ENCODE measurements at places on chromosomes 6 and 20. TPM values are rescaled to one million over a fixed set of nuclear protein-coding genes. Genes with fewer than 3 reads are reported as not detected.

The RSPO4 gene
- total RNA-seq, result 4.6 TPM

- no peak for DNase-seq
Measured at GRCh38 chr6:125303512-125303854, 1.7 kb upstream of the HDDC2 start.

DNA sequence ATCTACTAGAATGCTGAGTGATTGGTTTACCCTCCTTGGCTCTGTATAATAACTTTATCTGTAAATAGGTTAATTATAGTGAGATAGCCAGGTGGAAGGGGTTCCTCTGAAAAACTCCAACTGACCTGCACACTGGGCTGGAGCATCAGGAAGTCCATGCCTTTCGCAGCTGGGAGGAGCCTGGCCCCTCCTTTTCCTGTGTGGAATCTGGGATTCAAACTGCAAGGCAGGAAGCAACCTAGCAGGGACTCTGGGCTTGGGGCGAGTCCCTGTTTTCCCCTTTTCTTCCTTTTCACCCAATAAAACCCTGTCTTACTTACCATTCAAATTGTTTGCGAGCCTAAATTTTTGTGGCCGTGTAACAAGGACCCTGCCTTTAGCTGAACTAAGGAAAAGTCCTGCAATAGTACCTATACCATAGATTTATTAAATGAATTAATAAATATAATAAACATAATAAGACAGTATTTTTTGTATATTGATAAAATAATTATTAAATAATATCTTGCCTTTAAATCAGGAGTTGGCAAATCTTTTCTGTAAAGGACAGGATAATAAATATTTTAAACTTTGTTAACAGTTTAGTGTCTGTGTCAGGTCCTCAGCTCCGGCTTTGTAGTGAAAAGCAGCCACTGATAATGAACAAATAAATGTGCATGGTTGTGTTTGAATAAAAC, 406.2 kb upstream of the MMS22L start:
- peak; percentile 66 for DNase-seq

- no peak for DNase-seq
Measured at GRCh38 chr6:95087394-95088097, 489.8 kb upstream of the MANEA start.

The DAAM2 gene
- total RNA-seq, result 1.2 TPM

The NRN1 gene
- total RNA-seq, result 0.68 TPM

DNA sequence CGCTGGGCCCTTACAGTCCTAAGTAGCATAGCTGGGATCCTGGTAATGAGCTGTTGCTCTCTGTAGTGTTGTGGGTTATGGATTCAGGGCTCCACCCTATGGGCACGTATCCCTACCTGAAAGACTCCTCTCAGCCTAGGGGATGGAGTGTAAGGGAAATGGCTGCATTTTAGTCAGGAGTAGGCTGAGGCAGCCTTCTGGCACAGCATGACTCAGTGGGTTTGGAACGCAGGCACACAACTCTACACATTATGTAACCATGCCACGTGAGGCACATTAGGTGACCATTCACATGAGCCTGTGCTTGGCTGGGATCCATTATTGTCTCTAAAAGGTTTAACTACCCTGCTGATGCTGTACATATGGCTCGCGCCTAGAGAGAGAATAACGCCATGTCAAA, 27.8 kb downstream of the HDDC2 start:
- no peak for DNase-seq

- DNase-seq, result no peak
Measured at GRCh38 chr6:131381052-131381708, 191.8 kb upstream of the ARG1 start.

DNA sequence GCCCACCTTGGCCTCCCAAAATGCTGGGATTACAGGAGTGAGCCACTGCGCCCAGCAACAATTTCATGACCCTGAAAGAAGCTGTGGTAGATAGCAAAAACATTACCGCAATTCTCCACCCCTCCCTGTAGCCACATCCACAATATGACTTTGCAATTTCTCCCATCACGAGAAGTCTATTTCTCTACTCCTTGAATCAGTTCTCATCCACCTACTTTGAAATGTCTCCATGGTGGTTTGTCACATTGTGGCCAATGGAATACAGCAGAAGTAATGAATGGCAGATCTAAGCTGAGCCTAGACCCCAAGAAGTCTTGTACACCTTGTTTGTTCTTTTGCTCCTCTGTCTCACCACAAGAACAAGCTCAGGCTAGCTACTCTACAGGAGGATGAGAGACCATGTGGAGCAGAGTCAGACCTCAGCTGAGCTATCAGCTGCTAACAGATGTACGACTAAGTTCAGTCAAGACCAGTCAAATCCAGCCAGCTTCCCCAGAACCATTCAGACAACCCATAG, 6.3 kb downstream of the OXT start:
- no peak for DNase-seq

The RGS17 gene
- 3.7 TPM for total RNA-seq

DNA sequence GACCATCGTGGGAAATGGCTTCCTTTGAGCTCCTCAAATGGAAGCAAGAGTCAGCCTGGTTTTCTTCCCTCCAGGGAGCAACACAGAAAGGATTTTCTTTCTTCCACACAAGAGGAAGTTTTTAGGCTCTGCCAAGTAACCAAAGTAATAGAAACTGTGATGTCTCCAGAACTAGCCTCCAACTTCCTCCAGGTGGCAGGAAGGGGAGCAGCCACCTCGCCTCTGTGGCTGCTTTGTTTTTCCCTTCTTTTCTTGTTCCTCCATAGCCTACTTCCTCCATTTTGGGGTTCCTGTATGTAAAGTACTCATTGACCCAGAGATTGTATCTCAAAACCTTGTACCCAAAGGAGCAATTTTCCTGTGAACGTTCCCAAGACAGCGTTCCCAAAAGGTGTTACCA, 32.7 kb upstream of the CCR6 start:
- DNase-seq, result no peak

DNA sequence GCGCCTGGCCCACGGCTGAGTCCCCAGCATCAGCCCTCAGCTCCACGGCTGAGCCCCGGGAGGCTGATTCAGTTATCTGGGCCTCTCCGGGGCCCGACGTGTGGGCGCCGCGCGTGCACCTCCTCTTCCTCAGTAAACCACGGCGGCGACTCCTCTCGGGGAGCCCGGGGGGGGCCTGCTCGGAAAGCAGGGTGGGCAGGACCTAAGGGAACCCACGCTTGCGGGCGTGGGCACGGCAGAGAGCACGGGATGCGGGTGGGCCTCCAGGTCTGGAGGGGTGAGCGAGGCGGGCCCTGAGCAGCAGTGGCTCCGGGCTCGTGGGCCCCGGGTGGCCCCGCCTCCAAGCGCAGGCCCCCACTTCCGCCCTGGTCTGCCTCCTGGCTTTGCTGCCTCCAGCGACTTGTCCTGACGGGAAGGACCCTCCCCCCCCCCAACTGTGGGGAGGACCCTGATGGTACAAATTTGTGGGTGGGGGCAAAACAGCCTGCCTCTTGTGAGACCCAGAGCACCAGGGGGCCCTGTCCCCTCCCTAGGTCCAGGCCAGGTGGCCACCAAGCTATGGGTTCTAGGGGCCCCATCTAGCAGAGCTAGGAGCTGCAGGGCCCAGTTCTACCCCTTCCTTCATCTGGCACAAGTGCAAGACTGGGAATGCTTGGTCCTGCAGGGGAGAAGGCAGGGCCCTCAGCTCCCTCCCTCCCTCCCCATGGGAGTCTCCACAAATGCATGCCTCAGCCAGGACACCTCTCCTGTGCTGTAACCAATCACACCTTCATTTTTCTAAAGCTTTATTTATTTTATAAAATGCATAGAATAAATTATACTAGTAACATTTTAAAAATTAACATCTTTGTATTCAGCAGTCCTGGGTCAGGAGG, 16.9 kb downstream of the UCKL1 start:
- no peak for DNase-seq

DNA sequence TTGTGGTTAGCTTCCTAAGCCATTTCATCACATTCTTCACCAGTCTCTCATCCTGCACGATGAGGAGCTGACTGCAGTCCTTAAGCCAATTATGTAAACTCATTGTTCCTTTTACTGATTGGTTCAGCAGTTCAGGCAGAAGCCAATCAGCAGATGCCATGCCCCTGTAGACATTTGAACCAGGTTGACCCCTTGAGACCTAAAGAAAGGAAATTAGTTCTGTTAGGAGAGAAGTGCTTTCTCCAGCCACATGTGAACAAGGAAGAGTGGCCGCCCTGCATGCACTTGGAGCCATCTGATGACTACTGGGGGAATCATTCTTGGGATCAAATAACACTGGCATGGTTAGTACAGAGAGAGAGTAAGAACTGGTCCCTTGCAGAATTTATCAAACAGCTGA, 535.2 kb upstream of the ID4 start:
- no peak for DNase-seq

The OR2H2 gene
- total RNA-seq, result not detected

GRCh38 chr6:128024046-128024445, 123.2 kb upstream of the THEMIS start:
- DNase-seq, result no peak

DNA sequence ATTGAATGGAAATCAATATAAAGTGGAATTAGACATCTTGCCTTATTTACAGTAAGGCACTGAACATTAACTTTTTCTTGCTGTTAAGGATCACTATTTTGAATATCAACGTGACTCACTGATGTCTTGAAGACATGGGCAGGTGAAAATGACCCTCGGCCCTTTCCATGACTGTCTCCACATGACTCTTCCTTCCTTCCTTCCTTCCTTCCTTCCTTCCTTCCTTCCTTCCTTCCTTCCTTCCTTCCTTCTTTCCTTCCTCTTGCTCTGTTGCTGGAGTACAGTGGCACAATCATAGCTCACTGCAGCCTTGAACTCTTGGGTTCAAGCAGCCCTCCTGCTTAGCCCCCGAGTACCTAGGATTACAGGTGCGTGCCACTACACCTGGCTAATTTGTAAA, 52.2 kb upstream of the TOX2 start:
- DNase-seq, result no peak

The ISM1 gene
- total RNA-seq, result 0.93 TPM

- no peak for DNase-seq
Measured at GRCh38 chr6:56357616-56358373, 110.4 kb upstream of the COL21A1 start.

The GSTA1 gene
- 1.1 TPM for total RNA-seq

- DNase-seq, result no peak
Measured at GRCh38 chr20:13396826-13397225, 175.8 kb downstream of the ISM1 start.

DNA sequence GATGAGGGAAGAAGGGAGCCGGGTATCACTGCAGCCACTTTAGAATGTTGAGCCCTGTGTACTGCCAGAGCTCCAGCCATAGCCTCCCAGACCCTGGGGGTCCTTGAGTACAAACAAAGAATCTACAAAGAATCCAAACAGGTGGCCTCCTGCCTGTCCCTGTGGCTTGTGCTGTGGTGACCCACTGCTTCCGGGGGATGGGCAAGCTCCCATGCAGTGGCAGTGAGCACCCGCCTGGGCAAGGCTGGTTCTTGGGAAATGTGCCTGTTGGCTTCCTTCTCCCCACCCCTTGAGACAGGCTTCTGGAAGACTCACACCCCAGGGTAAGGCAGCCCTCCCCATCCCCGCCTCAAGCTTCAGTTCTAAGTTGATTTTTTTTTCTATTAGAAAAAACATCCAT, 13.9 kb downstream of the SIRPA start:
- no peak for DNase-seq

The BTNL2 gene
- total RNA-seq, result not detected

The NRSN2 gene
- total RNA-seq, result 38.4 TPM

The BPIFB1 gene
- total RNA-seq, result not detected

GRCh38 chr20:2101057-2101864, at the start of gene STK35:
TSS of gene STK35 (plus strand) at chr20:2101827. CDS start at chr20:2101882, 55 bp downstream.
- peak; percentile 89 for DNase-seq

DNA sequence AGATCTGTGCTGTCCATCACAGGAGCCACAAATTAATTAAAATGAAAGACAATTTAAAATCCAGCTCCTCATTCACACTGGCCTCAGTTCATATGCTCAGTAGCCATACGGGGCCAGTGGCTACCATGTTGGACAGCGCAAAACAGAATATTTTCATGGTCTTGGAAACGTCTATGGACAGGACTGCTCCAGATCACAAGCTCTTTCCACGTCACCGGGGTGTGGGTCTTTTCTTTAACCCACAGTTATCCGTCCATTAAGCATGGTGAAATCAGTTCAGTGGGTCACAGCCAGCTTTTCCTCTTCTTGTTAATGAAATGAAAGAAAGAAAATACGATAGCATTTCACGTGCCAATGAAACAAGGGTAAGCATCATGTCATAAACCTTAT, 24.1 kb downstream of the GFOD1 start:
- no peak for DNase-seq

- no peak for DNase-seq
Measured at GRCh38 chr20:19501476-19502115, 256.5 kb upstream of the RIN2 start.

DNA sequence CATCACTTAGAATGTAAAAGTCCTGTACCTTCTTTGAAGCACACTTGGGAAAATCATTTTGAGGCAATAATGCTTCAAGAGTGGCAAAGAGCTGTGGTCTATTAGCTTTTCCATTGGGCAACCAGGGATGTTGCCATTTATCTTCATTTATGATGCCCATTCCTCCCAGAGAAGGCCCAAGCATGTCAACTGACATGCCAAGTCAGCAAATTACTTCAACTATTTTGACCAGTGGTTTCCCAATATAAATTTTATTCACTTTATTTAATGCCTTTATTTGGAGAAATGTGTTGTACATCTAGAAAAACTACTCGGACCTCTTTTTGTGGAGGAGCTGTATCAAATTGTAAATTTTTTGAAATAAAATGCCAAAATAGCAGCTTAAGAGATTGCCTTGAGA, 164.1 kb upstream of the PCSK2 start:
- DNase-seq, result no peak

DNA sequence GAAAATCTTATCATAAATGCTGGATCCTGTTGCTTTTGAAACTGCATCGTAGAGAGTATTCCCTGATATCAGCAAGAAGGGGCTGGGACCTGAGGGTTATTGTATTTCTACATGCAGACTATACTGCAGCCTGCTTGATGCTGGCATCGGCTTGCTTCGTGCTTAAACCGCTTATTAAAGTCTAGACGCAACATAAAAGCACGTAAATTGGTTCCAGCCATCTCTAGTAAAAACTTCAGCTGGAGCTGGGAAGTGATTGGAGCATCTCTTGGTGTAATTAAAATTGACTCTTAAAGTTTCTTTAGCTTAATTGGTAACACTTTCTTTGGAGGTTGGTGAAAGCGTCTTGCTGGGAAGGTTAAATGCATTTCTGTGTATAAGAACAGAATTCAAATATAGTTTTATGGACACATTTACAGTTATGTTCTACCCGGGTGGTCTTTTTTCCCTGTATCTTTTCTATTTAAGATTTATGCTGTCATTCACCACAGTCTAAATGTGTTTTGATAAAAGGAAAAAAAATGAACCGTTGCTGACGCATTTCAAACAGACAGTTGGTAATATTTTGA, 139.0 kb upstream of the JAG1 start:
- DNase-seq, result no peak

DNA sequence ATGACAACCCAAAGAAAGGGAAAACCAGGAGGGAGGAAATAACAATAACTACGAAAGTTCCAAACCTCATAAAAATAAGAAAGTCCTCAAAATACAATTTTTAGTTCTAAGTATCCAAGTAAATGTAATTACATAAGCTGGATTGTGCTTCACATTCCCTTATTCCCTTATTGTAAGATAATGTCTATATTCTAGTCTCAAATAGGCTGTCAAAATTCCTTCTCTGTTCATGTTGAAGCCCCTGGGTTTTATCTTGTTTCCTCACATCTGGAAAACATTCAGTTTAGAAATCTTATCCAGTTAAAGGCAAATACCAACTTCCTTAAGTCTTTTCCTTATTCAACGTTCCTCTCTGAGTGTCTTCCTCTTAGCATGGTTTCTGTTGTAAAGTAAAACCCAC, 282.3 kb downstream of the CD109 start:
- no peak for DNase-seq

The SLC22A2 gene
- 0.88 TPM for total RNA-seq

GRCh38 chr6:25832670-25833069, 818 bp upstream of the SLC17A1 start:
- DNase-seq, result no peak

Data from endodermal cell (in vitro differentiated cells).